Stimulated activated CD4-positive, alpha-beta T cell treated with anti-CD3 and anti-CD28 coated beads, Interleukin-1b, Interleukin-23, amount 100 ng/mL, for 48 hours (primary cell): ENCODE measurements at places on chromosomes 3 and 15.

DNA sequence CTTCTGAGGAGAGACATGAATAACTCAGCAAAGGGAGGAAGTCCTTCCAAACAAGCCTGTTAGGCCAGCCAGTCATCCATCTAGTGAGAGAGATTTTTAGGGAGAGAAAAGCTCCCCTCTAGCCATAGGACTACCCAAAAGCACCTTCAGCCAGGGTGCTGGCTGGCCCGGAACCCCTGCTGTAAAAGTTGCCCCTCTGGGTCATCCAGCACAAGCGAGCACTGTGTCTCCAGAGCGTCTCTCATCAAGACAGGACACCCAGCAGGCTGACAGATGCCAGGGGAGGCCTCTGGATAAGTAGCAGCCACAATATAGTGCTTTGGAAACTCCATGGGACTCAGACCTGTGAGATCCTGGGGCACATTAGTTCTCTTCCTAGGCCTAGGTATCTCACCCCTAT lies 24.5 kb downstream of the ANXA2 start:
- no peak for DNase-seq

DNA sequence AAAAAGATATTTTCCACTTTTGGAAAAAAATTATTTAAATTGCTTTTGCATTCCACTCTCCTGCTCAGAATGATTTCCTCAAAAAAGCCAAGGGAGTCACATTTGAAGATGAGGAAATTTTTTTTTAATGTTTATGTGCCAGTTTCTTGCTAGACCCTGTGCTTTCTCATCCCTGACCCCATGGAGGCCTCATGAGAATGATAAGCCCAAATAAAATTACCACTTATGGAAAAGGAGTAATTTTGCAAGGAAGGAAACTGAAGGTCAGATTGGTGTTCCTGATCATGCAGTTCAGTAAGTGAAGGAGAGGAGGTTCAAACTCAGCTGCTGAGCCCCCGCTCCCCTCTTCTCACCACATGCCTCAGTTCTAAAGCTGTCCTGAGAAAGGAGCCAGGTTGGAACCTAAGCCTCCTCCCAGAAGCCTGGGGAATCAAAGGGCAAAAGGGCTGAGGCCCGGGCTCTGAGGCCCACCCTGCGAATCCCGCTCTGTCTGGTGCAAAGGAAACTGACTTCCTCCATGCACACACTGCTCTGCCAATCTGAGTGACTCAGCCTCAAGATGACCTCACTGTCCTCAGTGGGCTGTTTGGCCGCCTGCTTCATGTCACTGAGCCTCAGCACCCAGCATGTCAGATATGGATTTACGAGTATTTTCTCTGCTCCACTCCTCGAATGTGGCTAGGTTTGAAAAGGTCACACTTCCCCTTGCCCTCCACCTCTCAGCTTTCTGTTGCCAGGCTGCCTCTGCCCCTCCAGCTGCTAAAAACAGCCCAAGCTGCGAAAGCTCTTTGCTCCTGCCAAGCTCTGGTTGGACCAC lies 56.9 kb upstream of the FLNB start:
- peak; percentile 13 for DNase-seq

GRCh38 chr3:30680789-30681648 lies 74.6 kb downstream of the TGFBR2 start:
- DNase-seq, result no peak

GRCh38 chr15:41698779-41699178 lies 38.6 kb downstream of the MGA start:
- no peak for DNase-seq

DNA sequence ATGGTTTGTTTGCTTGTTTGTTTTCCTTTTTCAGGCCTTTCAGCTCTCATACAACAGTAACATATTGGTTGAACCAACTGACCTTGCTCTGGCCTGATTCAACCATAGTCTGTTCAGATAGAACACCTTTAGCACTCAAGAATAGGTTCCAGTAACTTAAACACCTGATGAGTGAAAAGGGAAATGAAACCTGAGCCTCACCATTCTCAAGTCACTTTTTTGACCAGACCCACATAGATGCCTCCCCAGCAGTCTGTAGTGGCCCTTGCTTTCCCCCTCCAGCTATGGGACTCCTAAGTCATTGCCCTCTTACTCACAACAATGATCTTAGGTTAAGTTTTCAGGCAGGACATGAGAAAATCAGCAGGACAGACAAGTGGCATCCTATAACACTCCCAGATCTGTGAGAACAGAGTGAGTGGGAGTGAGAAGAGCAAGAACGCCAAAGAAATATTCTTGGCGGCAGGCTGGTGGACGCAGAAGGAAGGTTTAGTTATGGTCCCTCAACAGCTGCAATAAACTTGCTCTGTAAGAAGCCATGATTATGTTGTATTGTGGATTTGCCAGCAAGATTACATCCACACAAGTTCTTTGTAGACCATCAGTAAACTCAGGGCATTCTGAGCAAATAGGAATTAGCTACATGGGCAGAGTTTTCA lies 367.5 kb downstream of the MECOM start:
- DNase-seq, result no peak

GRCh38 chr3:70137366-70137765 lies 137.8 kb downstream of the SAMMSON start:
- no peak for DNase-seq

- no peak for DNase-seq
Observed at GRCh38 chr3:100189444-100189964, 71.3 kb upstream of the TBC1D23 start.

GRCh38 chr3:142120707-142121106 lies 28.6 kb downstream of the TFDP2 start:
- DNase-seq, result no peak

DNA sequence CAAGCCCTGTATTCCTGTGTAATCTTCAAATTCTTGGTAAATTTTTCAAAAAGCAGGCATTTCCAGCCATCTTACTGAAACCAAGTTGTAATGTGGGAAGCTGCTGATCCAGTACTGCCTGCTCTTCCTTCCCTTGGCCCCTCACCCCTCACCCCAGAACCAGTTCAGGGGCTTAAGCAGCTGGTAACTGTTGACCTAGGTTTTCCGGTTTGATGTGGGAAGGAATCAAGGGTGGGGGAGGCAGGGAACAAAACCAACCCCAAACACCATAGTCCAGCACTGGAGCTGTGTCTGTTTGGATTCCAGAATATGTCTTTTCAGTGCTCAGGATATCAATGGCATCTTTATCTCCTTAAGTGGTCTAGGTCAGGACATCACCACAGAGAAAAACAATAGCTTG lies 26.7 kb downstream of the SNX1 start:
- DNase-seq, result no peak

DNA sequence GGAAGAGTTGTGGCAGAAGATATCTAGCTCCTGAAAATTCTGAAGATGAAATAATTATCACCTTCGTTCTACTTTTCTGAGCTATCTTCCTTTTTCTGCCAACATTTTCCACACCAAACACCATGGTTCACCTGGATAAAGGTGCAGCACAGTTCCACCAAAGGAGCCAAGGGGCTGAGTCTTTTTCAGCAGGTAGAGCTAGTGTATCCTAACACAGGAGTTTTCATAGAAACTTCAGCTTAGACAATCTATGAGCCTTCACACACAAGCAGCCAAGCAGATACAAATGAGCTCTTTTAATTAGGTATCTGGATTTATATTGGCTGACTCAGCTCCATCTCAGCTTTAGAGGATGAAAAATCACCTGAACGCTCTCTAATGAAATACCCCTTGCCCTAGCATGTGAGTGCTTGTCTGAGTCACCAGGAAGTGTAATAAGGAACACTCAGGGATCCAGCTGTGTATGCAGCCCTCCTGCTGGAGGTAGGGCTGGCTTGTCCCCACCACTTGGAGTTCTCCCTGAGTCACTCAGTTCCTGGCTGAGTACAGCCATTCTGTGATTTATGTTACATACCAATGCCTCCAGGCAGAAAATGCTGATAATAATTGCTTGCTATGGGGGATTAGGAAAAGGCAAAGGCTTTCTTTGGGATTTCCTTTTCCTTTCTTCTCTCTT lies 385.7 kb downstream of the LSAMP start:
- no peak for DNase-seq

- DNase-seq, result no peak
Observed at GRCh38 chr3:73796382-73796781, 171.6 kb upstream of the PDZRN3 start.

- no peak for DNase-seq
Observed at GRCh38 chr3:72830452-72831223, 17.6 kb downstream of the SHQ1 start.

DNA sequence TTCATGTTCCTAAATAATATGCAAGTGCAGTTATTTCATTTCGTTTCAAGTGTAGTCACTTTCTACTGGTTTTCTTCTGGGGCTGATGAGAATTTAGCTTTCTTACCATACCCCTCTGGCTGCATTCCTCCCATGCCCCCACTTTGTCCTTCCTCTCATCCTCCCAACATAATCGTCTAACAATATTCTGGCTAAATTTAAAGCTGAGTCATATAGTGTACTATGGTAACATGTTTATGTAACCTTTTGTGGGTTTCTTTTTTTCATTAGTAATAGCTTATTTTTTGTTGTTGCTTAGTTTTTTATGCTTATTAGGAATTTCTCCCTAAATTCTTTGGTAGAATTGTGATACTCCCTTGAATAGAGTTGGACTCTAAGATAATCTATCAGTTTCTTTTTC lies 30.5 kb downstream of the DUT start:
- DNase-seq, result no peak
